Naive thymus-derived CD8-positive, alpha-beta T cell (primary cell): ENCODE measurements at places on chromosomes 3 and 15. TPM values are rescaled to one million over a fixed set of nuclear protein-coding genes. Genes with fewer than 3 reads are reported as not detected.

DUOXA1 gene
- 0.81 TPM for total RNA-seq

GREM1 gene
- total RNA-seq, result not detected

- H3K4me1 ChIP-seq, result no peaks in the 10 kb centered on the region
- no peak overlapping the region for H3K27ac ChIP-seq
- H3K36me3 ChIP-seq, result no peaks in the 10 kb centered on the region
Measured at GRCh38 chr3:101091489-101091888, 98.3 kb upstream of the ABI3BP start.

- DNase-seq, result no peak
- no peaks in the 10 kb centered on the region for H3K27me3 ChIP-seq
- no peak overlapping the region for H3K4me3 ChIP-seq
- H3K4me1 ChIP-seq, result no peaks in the 10 kb centered on the region
Measured at GRCh38 chr3:174951034-174951433, 91.9 kb downstream of the NAALADL2 start.

- no peak overlapping the region for H3K4me3 ChIP-seq
- peaks cover 5% of the 10 kb centered on the region for H3K36me3 ChIP-seq
- no peak overlapping the region for H3K27ac ChIP-seq
- no peak for DNase-seq
- peaks cover 11% of the 10 kb centered on the region for H3K27me3 ChIP-seq
Measured at GRCh38 chr3:65636326-65636725, 402.4 kb downstream of the MAGI1 start.
